Endodermal cell (in vitro differentiated cells): ENCODE measurements at places on chromosomes 7 and 10. TPM values are rescaled to one million over a fixed set of nuclear protein-coding genes. Genes with fewer than 3 reads are reported as not detected.
A peak's percentile ranks its signal among the peaks of the same experiment; 100 is the strongest.

ADAM12 gene
- 0.52 TPM in 1 of 3 replicates, not detected in the others for total RNA-seq

HNRNPH3 gene
- 222 and 228 TPM in 2 replicates for total RNA-seq

DNA sequence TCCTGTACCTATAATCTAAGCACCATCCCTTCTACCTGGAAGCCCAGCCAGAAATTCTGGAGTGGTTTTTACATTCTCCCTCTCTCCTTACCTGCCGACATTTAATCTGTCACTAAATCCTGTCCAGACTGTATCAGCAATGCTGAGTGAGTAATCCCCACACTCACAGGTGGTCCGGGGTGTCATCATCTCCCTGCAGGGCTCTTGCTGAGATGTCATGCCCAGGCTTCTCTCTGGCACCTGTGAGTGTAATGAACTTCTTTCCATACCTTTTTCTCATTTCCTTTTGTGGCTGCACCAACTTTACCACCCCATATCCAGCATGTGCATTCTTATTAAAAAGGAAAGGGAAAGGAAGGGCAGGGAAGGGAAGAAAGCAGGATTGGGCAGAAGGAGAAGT lies 355.2 kb downstream of the CCSER2 start:
- no peak for DNase-seq
- no peak overlapping the region for H3K27ac ChIP-seq
- no peaks in the 10 kb centered on the region for H3K27me3 ChIP-seq
- no peaks in the 10 kb centered on the region for H3K36me3 ChIP-seq
- H3K4me3 ChIP-seq: no peak overlapping the region

DNA sequence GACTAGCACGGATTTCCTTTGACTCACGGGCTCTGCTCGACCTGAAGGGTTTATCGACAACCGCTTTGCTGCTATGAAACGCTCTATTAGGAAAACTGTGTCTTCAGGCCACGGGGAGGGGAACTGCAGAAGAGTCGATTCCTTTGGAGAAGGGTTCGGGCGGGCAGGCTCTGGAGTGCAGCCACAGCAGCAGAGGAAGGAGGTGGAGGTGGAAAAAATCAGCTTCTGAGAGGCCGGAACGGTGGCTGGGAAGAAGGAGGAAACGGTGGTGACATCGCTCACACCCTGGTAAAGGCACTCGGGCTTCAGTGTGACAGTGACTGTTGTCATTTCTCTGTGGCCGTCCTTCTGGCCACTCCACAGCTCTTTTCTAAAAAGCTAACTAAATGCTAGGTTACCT lies 64.6 kb upstream of the MGMT start:
- H3K27ac ChIP-seq: no peak overlapping the region
- H3K4me1 ChIP-seq: no peaks in the 10 kb centered on the region
- no peak overlapping the region for H3K4me3 ChIP-seq
- no peak for DNase-seq

CYP2C19 gene
- not detected in 3 replicates for total RNA-seq

CAMK1D gene
- total RNA-seq: 4.3 and 4.5 TPM in 2 replicates

DNA sequence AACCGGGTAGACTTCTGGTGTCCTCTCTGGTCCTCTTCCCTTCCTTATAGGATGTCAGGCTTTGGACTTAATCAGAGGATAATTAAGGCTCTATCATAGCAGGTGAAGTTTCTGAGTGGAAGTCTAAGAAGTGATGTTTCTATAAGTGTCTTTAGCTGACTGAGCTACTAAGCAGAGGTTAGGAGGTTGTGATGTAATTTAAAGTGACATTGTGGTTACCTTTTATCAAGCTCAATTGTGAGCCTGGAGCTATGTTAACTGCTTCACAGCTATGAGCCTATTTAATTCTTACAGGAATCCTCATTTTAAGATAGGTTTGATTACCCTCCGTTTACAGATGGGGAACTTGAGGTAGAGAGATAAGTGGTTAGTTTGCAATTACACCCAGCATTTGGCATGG lies 365.1 kb downstream of the AUTS2 start:
- peaks cover 13% of the 10 kb centered on the region for H3K4me1 ChIP-seq
- no peaks in the 10 kb centered on the region for H3K27me3 ChIP-seq
- H3K27ac ChIP-seq: no peak overlapping the region
- DNase-seq: no peak
- H3K36me3 ChIP-seq: no peaks in the 10 kb centered on the region
- H3K4me3 ChIP-seq: no peak overlapping the region

- peak overlapping the region; percentile 99 for H3K4me3 ChIP-seq
- H3K4me1 ChIP-seq: no peaks in the 10 kb centered on the region
- no peaks in the 10 kb centered on the region for H3K27me3 ChIP-seq
- H3K36me3 ChIP-seq: peaks cover 14% of the 10 kb centered on the region
- peak overlapping the region; percentile 99 for H3K27ac ChIP-seq
- peak; percentile 72 for DNase-seq
Measured at GRCh38 chr7:5424749-5425506, 1.3 kb upstream of the TNRC18 start.

GRCh38 chr7:132004529-132004928 lies 448.1 kb upstream of the PODXL start:
- peaks cover 8% of the 10 kb centered on the region for H3K27me3 ChIP-seq
- no peak overlapping the region for H3K4me3 ChIP-seq
- no peak overlapping the region for H3K27ac ChIP-seq
- H3K36me3 ChIP-seq: no peaks in the 10 kb centered on the region
- DNase-seq: peak; percentile 78
- H3K4me1 ChIP-seq: no peaks in the 10 kb centered on the region
